ENCODE measurements at places on chromosomes 16 and 17.

DNA sequence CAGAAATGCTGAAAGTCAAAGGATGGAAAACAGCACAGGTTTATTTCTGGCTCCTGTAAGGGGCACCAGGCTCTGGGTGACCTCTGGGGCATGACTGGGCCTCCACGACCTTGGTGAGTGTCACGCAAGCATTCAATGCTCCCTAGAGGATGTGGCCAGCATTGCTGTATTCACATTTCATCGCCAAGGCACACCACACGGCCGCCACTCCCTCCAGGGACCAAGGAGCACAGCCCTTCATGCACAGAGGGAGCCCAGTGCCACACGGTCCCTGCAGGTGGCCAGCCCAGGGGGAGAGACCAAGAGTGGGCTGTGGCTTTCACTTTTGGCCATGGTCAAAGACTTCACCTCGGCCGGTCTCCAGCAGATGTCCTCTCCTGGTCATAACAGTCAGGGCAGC is 137.4 kb upstream of the TNRC6C start:
- peak; percentile 8 for DNase-seq

- no peak for DNase-seq
These were observed 121.4 kb downstream of the ZNF778 start for GRCh38 chr16:89338863-89339262.

DNA sequence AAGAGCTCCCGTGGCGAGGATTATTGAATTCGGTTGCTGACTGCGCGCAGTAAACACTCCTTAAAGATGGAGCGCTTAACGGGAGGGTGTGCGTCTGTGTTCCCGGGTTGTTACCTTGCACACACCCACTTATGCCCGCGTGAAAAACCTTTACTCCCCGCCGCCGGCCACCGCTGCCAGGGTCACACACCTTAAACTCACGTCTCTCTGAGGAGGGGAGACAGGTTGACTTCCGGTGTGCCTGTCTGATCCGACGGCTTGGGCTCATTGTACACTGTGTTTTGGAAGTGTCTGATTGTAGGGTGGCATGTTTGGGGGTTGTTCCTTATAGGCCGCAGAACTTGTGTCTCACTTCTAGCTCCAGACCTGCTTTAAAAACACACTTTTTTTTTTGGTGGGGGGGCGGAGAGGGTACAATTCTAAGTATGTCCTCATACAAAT is 66.8 kb downstream of the KPNA2 start:
- no peak for DNase-seq

DNA sequence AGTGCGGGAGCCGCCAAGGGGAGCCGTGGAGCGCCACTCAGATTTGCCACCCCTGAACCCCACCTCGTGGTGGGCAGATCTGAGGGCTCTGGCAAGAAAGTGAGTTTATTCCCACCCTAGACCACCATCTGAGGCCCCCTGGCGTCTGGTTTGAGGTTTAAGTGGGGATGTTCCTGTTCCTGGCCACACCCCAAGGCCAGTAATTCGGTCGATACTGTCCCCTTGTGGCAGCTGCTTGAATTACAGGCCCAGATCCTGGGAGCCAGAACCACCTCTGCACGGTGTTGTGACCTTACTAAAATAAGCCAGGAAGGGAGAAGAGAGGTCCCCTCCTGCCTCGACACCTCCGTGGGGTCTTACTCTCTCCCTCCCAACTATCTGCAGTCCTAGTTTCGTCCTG is 3.3 kb upstream of the LAT start:
- no peak for DNase-seq

DNA sequence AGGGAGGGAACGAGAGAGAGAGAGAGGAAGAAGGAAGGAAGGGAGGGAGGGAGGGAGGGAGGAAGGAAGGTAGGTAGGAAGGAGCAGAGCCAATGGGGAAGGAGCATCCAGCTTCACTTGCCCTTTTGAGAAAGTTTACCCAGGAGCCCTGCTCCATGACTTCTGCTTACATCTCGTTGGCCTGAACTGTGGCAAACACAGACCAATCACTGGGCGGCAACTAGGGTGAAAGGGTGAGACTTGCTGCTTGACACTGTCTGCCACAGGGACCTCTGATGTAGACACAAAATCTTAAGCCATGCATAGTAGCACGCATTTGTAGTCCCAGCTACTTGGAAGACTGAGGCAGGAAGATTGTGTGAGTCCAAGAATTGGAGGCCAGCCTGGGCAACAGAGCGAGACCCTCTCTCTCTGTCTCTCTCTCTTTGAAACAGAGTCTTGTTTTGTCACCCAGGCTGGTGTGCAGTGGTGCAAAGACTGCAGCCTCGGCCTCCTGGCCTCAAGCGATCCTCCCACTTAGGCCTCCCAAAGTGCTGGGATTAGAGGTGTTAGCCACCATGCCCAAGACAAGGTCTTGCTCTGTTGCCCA is 19.5 kb upstream of the TUBG2 start:
- no peak for DNase-seq

DNA sequence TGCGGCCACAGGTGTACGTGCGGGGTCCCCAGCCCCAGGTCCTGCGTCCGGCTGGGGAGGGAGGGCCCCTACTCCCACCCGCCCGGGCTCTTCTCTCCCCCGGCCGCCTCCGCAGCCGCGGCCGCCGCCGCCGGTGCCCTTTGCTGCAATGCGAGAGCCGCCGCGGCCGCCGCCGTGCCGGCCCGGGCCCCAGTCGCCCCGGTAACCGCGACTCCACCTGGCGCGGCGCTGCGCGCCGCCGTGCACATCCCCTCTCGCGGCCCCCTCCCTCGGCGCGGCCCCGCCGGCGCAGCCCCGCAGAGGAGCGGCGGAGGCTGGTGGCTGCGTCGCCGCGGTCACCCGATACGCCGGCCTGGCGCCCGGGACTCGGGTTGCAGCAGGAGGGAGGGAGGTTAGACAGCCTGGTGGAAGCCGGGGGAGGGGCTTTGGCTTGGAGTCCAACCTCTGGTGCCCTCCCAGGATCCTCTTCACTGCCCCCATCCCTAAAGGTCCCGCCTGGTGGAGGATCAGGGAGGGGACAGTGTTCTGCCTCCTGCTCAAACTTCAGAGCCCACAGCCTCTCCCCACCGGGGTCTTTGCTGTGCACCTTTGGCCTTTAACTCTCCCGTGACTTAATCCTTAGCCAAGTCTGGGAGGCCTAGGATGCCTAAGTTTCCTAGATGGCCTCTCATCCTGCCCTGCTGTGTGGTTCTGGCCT is 32.9 kb downstream of the SRCIN1 start:
- no peak for DNase-seq

- no peak for DNase-seq
These were observed 53.6 kb upstream of the ADORA2B start for GRCh38 chr17:15891318-15891717.

DNA sequence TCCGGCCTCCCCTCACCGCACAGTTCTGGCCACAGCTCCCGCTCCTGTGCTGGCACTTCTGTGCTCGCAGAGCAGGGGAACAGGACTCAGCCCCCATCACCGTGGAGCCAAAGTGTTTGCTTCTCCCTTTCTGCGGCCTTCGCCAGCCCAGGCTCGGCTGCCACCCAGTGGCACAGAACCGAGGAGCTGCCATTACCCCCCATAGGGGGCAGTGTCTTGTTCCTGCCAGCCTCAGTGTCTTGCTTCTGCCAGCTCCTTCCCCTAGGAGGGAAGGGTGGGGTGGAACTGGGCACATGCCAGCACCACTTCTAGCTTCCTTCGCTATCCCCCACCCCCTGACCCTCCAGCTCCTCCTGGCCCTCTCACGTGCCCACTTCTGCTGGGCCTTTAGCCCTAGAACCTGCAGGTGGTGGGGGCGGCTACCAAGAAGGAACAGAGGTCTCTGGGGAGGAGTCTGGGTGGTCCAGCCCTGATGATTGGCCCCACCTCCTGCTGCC is 645 bp upstream of the ELMO3 start:
- no peak for DNase-seq

DNA sequence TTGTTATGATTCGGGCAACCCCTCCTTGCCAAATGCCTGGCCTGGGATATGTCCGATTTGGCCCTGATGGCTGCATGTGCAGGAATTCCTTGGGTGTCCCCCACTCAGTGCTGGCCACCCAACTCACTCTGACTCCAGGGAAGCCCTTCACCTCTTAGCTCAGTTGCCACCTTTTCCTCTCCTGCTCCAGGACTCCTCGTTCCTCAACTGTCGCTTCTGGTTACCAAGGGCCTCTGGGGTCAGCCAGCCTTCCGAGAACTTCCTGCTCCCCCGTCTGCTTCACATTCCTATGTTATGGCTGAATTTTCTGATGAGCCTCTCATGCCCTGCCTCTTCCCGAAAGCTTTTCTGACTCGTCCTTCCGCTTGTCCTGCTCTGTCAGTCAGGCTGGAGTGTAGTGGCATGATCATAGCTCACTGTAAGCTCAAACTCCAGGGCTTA is 63.5 kb downstream of the SPACA3 start:
- no peak for DNase-seq

- DNase-seq, result peak; percentile 68
These were observed 35.1 kb downstream of the IGF2BP1 start for GRCh38 chr17:49031965-49032928.

DNA sequence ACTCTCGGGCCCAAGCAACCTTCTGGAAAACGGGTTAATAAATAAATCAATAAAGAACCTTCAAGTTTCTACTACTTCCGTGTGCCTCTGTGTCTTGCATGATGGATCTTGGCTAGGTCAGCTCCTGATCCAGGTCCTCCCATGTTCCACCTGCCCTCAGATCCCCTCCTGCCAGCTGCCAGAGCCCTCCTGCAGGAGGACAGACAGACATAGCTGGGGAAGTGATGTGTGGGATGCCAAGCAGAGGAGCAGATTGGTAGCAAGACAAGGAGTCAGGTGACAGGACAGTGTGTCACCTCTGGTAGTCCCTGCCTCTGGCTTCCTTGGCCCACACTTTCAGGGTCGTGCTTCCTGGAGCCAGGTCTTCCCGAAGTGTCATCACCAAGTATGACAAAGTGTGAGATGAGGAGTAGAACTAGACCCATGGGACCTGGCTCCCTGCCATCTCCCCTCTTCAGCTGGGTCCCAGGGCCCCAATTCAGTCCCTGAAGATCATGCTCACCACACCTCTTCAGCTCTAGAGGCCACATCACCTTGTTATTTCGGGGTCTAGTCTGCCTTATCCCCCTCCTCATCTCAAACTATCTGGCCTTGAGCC is 1.0 kb upstream of the EPN3 start:
- no peak for DNase-seq

- DNase-seq, result no peak
These were observed 355.2 kb downstream of the HAPSTR1 start for GRCh38 chr16:9446471-9447194.

DNA sequence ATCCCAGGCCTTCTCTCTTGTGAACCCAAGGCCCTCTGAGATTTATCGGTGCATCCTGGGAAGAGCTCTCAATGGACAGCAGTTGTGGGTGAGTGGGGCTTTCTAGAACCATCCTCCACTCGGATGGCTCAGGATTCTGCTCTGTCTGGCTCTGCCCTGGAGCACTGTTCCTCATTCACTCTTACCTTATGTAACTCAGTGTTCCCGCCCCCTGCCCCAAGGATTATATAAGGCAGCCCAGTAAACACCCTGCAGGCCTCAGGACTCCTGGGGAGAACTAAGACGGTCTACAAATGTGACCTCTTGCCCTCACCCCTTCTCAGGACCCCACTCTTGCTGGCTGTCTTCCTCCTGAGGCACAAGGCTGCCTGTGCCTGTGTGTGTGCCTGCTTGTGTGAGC is 3.8 kb downstream of the RPRML start:
- no peak for DNase-seq

DNA sequence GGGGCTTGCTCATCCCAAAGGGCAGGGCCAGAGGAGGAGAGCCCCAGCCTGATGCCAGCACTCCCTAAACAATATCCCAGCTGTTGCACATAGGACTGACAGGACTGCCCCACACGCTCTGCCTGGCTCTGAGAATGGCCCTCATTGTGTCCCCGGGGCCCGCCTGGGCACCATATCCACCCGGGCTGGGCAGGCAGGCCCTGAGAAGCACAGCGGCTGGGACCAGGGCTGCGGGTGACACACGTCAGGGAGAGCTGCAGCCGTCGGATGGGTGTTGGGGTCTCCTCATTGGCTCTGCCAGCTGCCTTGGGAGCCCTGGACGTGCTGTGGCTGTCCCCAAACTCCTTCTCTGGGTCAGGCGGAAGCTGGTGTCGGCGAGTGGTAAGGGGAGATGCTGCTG is 4.2 kb downstream of the BCAR1 start:
- no peak for DNase-seq

DNA sequence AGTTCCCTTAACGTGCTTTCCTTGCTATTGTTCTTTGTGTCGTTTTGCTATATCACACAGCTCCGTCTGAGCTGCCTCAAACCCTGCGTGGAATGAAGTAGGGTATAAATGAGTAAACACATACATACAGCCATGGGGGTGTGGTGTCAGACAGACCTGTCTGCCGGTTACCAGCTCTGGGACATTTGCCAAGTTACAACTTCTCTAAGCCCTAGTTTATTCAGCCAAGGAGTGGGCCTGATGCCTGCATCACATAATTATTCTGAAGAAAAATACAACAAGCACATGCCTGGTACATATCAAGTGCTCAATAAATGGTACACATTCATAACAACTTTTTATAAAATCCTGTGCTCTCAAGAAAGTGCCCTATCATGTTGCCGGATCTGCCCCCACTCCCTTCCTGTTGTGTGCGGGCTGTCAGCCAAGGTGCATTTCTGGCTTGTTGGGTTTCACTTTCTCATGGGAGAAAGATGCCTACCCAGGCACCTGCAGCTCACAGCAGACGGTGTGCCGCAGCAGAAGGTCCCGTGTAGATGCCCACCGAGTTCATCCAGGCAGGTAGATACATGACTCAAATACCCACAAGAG is 30.5 kb downstream of the SMPD3 start:
- DNase-seq, result no peak

DNA sequence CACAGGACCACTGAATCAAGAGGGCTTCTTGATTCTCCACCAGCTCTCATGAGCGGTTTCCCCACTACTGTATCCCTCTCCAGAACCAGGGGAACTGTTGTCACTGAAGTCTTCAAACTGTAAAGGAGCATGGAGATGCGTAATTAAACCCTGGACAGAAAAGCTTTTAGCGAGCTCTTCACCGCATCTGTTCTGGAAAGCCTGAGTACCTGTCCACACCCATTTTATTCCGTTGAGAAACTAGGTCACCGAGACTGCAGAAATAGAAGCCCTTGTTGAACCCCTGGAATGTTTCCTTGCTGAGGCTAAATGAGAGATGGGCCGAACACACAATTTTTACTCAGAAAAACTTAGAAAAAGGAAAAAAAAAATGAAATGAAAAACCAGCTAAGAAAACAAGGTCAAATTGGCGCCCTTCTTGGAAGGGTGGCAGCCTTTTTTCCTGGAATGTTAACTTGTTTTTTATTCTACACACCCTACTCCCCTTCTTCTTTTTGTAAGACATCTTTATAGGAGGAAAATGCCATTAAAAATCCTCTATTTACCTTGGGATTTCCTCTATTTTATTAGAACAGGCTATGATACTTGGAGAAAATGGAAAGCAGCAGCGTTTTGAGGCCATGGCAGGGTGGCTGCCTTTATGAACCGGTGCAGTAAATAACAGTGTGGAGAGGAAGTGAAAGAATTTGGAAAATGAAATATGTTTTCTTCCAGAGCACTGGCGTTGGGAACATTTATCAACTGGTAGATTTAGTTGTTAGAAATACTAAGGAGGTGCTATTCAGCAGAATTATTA is 52.6 kb upstream of the CRISPLD2 start:
- no peak for DNase-seq
